Fibroblast of the aortic adventitia (primary cell): ENCODE measurements at places on chromosomes 3 and 15. TPM values are rescaled to one million over a fixed set of nuclear protein-coding genes. Genes with fewer than 3 reads are reported as not detected.

Gene AHSG
- total RNA-seq = not detected in 2 replicates

Gene B3GNT5
- 4.7 and 10.4 TPM in 2 replicates for total RNA-seq

Gene MAP1A
- total RNA-seq = 43.9 and 108 TPM in 2 replicates

Gene GOLGA8B
- total RNA-seq = 18.0 and 33.9 TPM in 2 replicates

Gene KBTBD8
- total RNA-seq = 1.1 and 9.8 TPM in 2 replicates
